ENCODE measurements at places on chromosomes 13 and 19. TPM values are rescaled to one million over a fixed set of nuclear protein-coding genes. Genes with fewer than 3 reads are reported as not detected.

KRTDAP gene
- 656 TPM for total RNA-seq

ZBTB32 gene
- total RNA-seq, result not detected

TSSK6 gene
- 0.57 TPM for total RNA-seq

PALM3 gene
- not detected for total RNA-seq

LGALS7B gene
- 871 TPM for total RNA-seq

WDR88 gene
- not detected for total RNA-seq

RASL11A gene
- 10.6 TPM for total RNA-seq

DNA sequence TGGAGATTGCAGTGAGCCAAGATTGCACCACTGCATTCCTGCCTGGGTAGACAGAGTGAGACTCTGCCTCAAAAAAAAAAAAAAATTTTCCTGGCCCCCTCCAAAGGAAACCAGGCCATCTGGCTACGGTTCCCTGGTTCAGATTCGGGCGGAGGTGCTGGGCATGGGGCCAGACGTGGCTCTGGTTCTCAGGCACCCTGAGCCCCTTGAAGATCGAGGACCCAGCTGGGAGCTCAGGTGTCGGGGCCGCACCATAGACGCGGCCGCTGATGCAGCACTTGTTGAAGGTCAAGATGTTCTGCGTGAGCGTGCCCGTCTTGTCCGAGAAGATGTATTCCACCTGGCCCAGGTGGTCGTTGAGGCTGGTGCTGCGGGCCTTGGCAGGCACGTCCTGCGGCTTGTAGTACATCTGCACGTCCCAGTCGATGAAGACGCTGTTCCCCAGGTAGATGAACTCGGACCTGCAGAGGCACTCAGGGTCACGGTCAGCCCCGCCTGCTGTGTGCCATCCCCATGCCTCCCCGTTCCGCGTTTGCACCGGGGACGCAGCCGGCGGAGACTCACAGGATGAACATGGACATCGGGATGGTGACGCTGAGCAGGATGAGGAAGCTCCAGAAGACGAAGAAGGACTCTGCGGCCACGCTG lies 12.3 kb downstream of the ATP8B3 start:
- no peak for DNase-seq

DNA sequence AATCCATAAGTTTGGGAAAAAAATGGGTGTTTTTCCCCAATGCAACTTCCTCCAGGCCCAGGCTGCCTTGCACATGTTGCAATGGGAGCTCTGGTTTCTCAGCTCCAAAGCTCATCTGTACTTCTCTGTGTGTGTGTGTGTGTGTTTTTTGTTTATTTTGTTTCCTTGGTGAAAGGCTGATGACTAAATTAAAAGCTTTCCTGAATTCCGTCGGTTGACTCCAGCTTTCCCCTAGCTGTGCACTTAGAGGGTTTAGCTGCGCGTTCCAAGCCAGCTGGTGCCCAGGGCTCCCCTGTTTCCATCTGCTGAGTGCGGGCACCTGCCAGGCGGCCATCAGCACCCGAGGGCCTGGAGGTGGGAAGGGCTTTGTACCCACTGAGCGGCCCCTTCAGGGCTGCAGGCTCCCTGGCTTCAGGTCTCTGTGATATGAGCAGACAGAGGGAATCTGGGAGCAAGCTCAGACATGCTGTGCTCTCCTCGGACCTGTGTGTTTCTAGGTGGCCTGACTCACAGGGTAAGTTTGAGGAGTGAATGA lies 129.1 kb upstream of the SOX1 start:
- no peak for DNase-seq

GRCh38 chr13:41970022-41970421 lies 9.1 kb upstream of the VWA8 start:
- no peak for DNase-seq

DNA sequence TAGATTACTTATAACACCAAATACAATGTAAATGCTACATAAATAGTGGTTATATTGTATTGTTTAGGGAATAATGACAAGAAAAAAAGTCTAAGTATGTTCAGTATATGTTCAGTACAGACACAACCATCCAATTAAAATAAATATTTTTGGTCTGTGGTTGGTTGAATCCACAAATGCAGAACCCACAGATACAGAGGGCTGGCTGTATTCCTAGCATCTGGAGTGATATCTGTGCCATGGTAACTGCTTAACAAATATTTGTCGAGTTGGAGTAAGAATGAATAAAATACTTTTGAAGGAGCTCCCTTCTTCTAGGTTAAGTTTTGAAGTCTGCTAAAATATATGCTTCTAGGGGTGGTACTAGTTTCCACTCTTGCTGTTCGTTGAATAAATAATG lies 241.0 kb downstream of the KLF5 start:
- DNase-seq, result no peak

DNA sequence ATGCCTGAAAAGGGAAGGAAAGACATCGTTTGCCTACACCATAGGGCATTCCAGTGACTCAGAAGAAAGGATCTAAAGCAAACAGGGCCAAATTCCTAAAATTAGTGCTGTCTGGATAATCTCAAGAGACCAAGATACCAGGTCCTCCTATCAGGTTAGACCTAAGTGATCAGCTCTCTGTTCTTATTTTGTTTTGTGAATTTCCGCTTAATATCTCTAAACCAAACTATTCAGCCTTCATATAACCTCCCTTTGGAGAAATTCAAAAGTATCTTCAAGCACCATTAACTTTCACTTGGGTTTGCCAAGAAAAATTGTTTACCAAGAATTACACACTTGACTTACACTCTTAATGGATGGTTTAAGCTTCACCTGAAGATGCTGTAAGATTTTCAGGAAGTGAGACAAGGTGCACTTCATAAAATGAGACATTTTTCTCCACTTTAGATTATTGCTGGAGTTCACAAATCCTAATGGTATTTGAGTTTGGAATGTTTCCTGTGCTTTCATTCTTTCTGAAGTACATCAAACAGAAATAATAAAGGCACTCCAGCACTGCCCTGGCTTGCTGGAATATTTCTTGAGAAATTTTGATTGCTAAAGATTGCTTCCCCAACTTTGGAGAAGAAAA lies 376.1 kb downstream of the LMO7 start:
- DNase-seq, result no peak

GRCh38 chr19:51271067-51271466 lies 20.2 kb downstream of the SIGLECL1 start:
- no peak for DNase-seq

DNA sequence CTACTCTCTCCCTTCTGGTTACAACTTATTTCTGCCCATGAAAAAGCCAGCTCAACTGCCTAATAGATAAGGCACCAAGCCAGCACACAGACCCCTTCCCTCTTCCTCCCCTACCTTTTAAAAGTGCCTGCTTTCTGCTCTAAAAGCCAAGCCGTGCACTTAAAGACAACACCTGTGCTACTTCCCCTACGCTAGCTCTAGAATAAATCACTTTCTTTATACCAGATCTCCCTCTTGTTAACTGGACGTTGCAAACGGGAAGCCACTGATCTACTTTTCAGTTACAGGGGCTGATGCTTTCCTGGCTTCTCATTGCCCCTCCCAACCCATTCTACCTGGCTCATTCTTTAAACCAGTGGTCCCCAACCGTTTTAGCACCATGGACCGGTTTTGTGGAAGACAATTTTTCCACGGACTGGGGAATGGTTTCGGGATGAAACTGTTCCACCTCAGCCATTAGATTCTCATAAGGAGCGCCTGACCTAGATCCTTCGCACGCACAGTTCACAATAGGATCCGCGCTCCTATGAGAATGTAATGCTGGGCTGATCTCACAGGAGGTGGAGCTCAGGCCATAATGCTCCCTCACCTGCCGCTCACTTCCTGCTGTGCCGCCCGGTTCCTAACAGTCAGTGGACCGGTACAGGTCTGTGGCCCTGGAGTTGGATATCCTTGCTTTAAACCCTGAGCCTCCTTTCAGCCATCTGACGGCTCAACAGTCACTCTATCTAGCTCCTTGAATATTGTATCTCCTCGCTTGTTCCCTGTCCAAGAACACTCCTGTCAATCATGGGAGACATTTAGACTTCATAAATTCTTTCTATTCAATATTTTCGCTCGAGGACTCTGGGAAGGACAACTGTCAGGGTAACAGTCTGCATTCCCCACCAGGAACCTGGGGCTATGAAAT lies 841 bp upstream of the ZNF223 start:
- no peak for DNase-seq

GRCh38 chr13:51613535-51613934 lies 29.3 kb downstream of the WDFY2 start:
- no peak for DNase-seq

DNA sequence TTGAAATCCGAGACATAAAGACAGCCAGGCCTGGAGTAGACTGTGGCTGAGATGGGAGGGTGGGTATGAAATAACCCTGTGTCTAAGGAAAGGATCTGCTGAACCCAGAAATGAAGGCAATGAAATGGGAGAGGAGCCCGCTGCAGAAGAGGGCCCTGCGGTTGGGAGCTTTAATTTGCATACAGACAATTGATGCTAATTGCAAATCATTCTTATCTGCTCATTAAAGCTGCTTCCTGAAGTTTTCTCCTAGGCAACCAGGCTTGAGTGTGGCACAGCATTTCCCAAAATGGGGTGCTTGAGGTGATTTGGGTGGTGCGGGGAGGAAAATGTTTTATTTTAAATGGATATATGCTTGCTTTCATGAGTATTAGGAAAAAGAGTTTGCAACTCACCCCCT lies 55.4 kb downstream of the DPF1 start:
- DNase-seq, result no peak

- DNase-seq, result no peak
Measured at GRCh38 chr13:79398127-79398526, 7.9 kb downstream of the RBM26 start.

DNA sequence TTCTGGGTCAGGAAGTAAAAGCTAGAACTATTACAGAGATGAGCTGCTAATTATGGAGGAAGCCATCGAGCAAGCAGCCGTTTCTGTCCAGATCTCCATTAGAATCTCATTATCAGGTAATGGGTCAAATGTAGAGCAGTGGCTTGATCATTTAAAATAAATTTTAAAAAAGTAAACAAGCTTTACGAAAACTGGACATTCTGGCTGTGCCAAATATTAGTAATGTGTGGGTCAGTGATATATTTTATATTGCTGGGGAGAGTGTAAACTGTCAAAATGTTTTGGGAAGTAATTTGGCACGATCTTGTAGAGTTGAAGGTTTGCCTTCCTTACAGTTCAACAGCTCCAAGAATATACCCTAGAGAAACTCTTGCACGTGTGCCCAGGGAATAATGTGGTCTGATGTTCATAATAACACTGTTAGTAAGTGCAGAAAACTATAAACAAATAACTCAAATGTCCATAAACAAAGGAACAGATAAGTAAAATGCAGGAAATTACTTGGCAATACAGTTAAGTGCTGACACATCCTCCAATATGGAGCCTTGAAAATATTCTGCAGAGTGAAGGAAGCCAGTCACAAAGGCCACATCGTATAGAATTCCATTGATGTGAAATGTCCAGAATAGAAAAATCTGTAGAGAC lies 127.2 kb upstream of the UBL3 start:
- DNase-seq, result no peak

DNA sequence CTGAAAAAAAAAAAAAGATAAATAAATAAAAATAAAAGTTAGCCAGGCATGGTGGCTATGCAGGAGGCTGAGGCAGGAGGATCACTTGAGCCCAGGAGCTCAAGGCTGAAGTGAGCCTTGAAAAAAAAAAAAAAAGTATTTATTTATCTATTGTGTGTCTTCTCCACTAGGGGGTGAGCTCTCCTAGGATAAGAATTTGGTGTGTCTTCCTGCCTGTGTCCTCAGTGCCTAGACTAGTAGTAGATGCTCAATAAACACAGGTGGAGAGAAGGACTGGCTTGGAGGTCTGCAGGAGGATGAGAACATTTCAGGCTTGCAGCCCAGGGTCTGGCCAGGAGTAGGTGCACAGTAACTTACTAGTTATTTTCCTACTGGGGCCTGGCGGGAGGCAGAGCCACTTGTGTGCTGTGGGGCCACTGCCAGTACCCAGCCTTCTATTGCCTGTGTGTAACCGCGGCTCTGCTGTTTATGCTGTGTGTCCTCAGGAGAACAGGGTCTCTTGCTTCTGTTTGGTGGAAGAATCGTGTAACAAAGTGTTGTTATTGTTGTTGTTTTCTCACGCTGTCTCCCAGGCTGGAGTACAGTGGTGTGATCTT lies 5.4 kb downstream of the LMTK3 start:
- DNase-seq, result no peak

- DNase-seq, result no peak
Measured at GRCh38 chr19:46317339-46317738, 20.5 kb downstream of the HIF3A start.

Data from esophagus squamous epithelium (tissue), 5 donors.